Activated T-cell treated with anti-CD3 and anti-CD28 coated beads, Interleukin-2, amount 50 U/mL, for 4 hours (primary cell): ENCODE measurements at places on chromosomes 1 and 21. TPM values are rescaled to one million over a fixed set of nuclear protein-coding genes. Genes with fewer than 3 reads are reported as not detected.

DNA sequence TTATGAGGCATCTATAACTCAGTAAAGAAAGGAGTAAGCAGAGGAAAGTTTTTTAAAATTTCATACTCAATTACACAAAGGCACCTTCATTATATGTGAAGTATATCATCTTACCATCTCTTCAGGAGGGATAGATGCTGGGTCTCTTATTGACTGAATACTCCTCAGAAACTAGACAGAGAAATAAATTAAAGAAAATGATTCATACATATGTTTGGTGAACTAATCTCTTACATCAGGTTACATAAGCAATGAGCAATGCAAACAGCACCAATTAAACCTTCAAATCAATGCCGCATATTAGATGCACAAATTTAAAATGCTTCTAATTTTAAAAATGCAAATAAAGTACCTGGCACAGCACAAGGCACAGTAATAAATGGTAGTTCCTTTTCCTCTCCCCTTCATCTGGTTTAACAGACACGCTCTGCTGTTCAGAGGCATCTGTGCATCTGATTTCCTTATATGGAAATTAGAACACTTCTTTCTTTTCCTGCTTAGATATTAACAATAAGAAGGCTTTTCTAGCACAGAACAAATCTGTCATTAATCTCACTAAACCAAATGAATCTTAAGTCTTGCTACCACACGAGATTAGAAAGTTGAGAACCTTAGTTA lies 20.0 kb downstream of the SCYL3 start:
- no peak for DNase-seq

DNA sequence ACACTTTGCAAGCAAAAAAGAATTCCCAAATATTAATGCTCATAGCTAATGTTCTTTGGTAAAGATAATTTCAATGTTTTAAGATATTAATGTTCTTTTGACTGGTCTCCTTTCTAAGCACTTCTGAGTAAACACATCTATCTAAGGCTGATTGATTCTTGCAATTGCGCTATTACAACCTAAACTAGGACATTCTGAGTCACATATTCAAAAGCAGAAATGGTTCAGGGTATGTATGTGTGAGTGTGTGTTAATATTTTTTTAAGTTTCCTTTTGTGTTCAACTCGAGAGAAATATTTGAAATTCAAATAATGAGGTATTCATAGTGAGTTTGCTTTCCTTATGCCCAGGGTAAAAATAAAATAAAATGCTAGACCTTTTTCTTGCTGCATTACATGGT lies 203.6 kb upstream of the GRIK3 start:
- no peak for DNase-seq

FABP3 gene
- not detected for total RNA-seq

KCNE1 gene
- 0.26 TPM for total RNA-seq
